NCI-H2081 (cell line): ENCODE measurements at places on chromosomes 2 and 18.

GRCh38 chr2:113216321-113216720 lies 42.5 kb downstream of the PSD4 start:
- no peak for DNase-seq

- DNase-seq, result peak; percentile 74
Observed at GRCh38 chr18:36672437-36673344, 156.1 kb downstream of the TPGS2 start.

DNA sequence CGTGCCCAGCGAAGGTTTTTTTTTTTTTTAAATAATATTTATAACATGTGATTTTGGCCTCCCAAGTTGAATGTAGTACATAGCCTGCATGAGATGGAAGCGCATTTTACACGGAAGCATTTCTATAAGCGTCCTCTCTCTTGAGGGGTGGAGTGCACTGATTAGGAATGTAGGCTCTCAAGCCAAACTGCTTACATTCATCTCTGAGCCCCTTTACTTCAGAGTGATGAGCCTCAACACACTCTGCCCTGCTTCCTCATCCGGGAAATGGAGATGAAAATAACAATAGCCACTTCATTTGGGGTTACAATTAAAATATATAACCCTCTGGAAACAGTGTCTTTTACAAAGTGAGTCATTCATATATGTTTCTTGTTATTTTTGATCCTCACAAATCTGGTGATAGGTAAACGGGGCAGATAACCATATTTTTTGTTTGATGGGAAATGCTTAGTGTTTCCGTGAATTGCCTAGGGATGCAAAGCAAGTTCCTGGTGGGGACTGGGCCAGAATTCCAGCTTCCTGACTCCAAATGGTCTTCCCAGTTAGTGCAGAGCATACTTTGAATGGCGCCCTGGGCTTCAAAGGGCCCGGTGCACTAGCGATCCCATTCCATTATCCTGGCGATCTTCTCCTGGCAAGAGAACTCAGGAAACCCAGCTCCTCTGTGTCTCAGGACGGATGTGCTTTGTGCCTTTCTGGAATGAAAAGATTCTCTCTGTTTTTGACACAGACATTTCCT lies 124.3 kb downstream of the PIEZO2 start:
- DNase-seq, result no peak

- no peak for DNase-seq
Observed at GRCh38 chr2:237791977-237792727, 6.4 kb upstream of the RBM44 start.

DNA sequence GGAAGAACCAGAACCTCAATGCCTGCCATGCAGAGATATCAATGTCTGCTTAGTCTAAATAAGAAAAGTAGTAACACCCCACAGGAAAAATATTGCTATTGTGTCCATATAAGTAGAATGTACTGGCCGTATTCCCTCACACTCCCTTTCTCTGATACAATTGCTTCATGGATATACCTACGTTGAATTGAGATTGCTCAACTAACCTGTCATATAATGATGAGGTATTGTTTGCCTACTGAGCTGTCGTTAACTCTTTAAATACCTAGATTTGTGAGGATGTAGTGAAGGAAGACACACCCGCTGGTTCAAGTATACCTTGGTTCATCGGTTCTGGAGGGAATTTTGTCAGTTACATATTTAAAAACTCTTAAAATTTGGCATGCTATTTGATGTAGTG lies 480.7 kb upstream of the TCF4 start:
- no peak for DNase-seq

- DNase-seq, result no peak
Observed at GRCh38 chr2:4381773-4382172, 678.4 kb downstream of the DCDC2C start.

GRCh38 chr2:174259981-174260380 lies 11.6 kb upstream of the OLA1 start:
- DNase-seq, result no peak

- DNase-seq, result no peak
Observed at GRCh38 chr2:154706660-154707059, 8.2 kb downstream of the KCNJ3 start.

- no peak for DNase-seq
Observed at GRCh38 chr2:203582468-203582867, 47.4 kb upstream of the RAPH1 start.

- no peak for DNase-seq
Observed at GRCh38 chr18:79614211-79614955, 65.2 kb upstream of the CTDP1 start.
